ENCODE measurements at places on chromosomes 6 and 20.

GRCh38 chr6:72869621-72870020 is 247.8 kb downstream of the KCNQ5 start:
- no peak for DNase-seq

- no peak for DNase-seq
These were observed 63.5 kb upstream of the E2F3 start for GRCh38 chr6:20338156-20338555.

DNA sequence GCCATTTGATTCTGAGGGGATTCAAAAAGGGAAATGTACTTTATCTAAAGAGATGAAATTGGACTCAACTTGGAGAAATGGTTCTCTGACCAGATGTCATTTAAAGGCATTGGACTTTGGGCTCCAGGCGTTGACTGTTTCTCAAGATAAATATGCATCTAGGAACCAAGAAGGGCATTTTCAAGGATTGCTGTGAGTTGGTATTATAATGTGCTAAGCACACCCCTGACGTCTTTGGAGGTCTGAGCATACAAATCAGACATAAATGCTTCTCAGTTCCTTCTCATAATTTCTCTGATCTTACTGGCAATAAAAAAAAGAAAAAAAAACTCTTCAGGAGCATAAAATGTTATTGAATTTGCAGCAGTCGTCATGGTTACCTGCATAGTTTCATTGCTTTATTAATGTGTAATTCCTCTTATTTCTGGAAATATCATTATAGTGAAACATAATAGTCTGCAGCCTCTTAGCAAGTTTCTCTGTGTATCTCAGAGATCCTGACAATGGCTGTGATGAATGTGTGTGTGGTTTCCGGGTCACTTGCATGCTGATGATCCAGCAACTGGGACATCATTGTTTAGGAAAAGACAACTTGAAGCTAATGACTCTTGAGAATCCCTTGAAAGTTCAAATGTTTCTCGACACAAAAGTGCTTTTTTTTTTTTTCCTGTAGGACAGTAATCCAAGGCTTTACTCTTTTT is 136.0 kb downstream of the AIG1 start:
- no peak for DNase-seq

GRCh38 chr20:37323985-37324384 is 22.0 kb upstream of the SRC start:
- DNase-seq: no peak

GRCh38 chr20:51331481-51331880 is 211.0 kb downstream of the NFATC2 start:
- DNase-seq: no peak

- no peak for DNase-seq
These were observed 47.2 kb downstream of the PTPRA start for GRCh38 chr20:2920473-2920872.

DNA sequence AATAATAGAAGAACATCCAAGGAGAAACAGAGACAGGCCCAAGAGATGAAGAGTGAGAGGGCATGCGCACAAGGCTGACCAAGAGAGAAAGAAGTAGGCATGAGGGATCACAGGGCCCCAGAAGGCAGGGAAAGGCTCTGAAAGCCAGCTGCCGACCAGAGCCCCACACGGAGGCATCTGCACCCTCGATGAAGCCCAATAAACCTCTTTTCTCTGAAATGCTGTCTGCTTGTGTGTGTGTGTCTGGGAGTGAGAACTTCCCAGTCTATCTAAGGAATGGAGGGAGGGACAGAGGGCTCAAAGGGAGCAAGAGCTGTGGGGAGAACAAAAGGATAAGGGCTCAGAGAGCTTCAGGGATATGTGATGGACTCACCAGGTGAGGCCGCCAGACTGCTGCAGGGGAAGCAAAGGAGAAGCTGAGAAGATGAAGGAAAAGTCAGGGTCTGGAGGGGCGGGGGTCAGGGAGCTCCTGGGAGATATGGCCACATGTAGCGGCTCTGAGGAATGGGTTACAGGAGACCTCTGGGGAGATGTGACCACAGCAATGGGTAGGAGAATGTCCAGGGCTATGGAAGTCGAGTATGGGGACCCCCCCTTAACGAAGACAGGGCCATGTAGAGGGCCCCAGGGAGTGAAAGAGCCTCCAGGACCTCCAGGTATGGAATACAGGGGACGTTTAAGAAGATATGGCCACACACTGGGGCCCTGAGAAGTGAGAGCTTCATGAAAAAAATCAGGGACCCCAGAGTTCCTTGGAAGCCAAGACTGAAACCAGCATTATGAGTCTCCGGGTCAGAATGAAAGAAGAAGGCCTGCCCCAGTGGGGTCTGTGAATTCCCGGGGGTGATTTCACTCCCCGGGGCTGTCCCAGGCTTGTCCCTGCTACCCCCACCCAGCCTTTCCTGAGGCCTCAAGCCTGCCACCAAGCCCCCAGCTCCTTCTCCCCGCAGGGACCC is 981 bp upstream of the TNF start:
- no peak for DNase-seq

GRCh38 chr6:70839286-70840266 is 117.3 kb downstream of the B3GAT2 start:
- no peak for DNase-seq

GRCh38 chr6:132333639-132334520 is 67.4 kb downstream of the MOXD1 start:
- no peak for DNase-seq
